Omental fat pad (tissue), 4 donors: ENCODE measurements at places on chromosomes 3 and 15.

DNA sequence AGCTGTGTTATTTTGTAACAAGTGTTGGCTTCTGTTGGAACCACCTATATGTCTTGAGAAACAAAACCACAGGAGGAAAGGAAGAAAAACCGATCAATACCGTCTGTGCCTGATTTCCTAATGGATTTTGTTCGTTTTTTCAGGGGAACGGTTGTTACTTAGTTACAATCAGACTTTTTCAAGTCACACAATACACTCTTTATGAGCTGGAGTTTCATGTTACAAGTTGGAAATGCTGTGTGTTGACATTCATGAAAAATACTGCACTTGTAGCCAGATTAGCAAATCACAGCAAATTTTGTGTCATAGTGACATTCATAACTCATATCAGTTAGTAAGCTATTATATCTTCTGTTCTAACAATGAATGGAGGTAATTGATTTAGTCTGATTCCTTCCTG lies 78.9 kb downstream of the SLTM start:
- no peak for DNase-seq

- DNase-seq, result no peak
These were observed 32.0 kb upstream of the PPP4R2 start for GRCh38 chr3:72964633-72965032.

DNA sequence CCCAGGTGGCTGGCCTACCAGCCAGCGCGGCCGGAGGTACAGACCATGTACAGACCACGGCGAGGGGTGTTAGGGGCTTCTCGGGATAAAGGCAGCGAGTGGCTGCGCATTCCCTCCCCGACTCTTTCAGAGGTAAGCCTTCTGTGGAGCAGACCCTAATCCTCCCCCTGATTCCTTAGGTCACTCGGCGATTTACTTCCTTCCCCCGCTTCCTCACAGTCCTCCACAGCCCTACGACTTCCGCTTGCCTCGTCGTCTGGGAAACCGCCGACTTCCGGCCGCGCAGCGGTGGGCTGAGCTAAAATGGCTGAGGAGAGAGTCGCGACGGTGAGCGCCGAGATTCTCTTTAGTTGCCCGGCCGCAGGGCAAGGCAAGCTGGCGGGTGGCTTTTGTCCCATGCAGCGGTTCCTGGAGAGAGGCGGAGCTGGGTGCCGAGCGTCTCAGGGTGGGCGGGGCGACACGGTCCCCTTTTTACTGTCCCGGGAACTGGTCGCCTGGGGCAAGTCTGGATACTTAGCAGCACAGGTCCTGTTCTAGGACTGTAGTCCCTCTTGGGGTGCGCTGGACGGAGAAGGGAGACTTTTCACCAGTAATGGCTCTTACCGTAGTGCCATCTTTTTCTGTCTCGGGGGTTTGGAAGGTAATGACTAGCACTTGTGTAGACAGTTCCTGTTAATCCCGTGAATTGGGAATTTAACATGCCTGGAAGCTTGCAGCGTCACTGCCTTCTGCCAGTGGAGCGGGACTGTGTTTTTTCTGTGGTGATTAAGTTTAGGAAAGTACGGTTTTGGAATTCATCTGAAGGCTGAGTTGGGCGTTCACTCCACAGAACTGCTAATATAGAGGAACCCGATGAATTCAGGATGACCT lies at the start of the genes BBS4 and HIGD2B:
Gene BBS4 (plus strand): TSS at position 283 of the 870 bp plus-strand sequence. CDS start 21 bp downstream, at position 304.
Gene HIGD2B (minus strand): TSS at position 258 of the 870 bp plus-strand sequence. CDS start 9,808 bp downstream, outside the sequence.
- DNase-seq, result peak; percentile 63

GRCh38 chr15:46091860-46092450 lies 457.1 kb downstream of the SQOR start:
- DNase-seq, result no peak

DNA sequence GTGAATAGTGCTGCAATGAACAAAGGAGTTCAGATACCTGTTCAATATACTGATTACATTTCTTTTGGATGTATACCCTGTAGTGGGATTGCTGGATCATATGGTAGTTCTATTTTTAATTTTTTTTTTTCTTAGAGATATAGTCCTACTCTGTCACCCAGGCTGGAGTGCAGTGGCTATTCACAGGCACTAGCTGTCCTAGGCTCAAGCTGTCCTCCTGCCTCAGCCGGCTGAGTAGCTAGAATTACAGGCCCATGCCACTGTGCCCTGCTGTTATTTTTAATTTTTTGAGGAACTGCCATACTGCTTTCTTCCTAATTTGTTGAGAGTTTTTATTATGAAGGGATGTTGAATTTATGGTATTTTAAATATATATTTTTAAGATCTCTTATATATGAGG lies 23.0 kb upstream of the CACNA2D3 start:
- no peak for DNase-seq

DNA sequence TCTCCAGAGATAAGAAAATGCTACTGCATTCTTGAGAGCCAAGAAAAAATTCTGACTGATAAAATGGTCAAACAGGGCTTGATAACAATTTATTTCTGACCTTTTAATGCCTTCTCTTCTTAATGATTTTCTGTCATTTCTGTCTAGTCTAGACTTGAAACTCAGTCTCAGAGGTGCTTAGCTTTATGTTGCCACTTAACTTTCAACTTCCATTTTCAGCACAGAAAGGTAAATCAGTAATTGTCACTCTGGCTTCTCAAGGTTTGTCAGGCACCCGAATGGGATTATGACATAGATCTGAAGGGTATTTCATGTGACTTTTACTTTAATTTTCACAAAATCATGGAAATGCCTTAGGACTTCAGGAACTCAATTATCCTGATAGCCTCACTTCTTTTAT lies 155.4 kb upstream of the GBE1 start:
- DNase-seq, result no peak

DNA sequence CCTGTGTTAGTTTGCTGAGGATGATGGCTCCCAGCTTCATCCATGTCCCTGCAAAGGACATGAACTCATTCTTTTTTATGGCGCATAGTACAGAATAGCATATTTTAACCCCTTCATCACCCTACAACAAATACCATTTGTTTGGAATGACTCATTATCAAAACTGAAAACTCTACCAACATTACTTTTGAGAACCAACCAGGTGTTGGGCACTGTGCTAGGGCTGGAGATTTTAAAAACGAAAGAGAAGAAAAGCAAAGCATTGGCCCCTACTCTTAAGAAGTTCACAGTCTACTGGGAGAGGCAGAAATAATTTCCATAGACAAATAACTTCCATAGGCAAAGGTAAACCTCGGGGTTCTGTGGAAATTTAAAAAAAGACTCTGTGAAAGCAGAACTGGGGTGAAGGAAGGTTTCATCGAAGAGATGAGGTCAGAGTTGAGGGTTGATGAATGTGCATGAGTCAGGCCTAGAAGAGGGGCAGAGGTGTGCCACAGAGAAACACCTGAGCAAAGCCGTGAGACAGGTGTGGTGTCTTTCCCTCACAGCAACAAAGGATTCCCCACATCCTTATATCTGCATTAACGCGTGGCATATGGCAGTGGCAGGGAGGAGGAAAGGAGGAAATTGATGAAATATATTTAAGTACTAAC lies 51.0 kb downstream of the MCF2L2 start:
- DNase-seq, result no peak

DNA sequence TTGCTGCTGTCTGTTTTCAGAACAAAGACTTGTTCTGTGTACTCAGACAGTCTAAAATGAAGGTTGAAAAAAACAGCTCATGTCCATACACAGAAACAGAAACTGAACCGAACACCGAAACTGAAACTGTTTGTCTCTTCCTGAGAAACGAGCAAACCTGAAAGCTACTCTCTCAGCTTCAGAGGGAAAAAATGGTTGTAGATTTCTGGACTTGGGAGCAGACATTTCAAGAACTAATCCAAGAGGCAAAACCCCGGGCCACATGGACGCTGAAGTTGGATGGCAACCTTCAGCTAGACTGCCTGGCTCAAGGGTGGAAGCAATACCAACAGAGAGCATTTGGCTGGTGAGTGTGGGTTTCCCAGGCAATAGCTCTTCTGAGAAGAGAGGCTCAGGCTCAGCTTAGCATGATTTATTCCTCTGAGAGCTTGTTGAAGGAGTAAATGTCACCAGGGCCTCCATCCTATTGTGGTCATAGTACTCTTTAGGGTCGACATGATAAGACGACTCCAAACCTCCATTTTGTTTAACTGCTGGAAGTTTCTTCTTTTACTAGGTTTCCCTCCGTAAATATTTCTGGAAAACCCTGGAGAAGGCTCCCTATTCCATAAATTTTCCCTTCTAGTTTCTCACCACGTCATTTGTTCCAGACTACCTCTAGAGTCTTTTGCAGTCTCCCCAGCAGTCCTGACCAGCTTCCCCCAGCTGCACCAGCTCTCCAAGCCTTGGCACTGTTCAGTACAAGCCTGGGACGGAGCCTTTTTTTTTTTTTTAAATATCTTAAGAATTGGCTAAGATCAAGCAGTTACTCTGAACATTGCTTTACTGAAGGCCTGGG lies at the start of gene RTP4:
Gene RTP4 (plus strand): TSS at position 135 of the 838 bp plus-strand sequence. CDS start 57 bp downstream, at position 192.
- DNase-seq, result no peak

DNA sequence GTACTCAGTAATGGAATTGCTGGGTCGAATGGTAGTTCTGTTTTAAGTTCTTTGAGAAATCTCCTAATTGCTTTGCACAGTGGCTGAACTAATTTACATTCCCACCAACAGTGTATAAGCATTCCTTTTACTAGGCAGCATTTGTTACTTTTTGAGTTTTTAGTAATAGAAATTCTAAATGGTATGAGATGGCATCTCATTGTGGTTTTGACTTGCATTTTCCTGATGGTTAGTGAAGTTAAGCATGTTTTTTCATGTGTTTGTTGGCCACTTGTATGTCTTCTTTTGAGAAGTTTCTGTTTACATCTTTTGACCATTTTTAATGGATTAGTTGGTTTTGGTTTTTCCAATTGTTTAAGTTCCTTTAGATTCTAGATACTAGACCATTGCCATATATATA lies 28.4 kb downstream of the TP63 start:
- DNase-seq, result no peak

GRCh38 chr15:40853241-40853890 lies 9.5 kb downstream of the SPINT1 start:
- no peak for DNase-seq

DNA sequence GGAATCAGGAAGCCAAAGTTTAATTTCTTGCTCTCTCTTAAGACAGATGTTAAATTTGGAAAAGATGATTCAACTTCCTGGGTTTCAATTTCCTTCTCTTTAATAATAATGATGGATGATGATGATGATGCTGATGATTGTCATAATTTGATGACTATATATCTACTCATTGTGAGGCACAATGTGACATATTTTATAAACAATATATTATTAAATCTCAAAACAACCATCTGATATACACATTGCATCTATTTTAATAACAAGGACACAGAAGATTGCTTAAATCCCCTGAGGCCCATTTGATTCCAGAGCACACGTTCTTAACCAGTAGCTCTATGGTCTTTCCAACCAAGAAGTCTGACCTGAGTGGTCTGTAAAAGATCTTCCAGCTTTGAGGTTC lies 124.0 kb downstream of the CNTN6 start:
- DNase-seq, result no peak

- DNase-seq, result no peak
These were observed 102.0 kb upstream of the MYRIP start for GRCh38 chr3:39707314-39707909.

DNA sequence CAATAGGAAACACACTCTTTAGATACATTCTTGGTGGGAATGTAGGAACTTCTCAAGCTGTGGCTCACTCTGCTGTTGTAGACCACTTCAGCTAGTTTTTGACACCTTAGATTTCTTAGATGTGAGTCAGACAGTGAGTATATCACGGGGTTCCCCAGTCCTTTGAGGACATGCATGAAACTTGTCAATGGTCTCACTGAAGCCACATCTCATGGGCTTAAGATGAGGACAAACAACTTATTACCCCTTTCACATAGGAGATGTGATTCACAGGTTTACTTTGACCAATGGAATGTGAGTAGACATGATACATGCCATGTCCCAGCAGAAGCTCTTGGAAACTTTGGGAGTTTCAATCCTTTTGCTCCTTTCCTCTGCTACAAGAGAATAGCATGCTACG lies 325.5 kb downstream of the CHST2 start:
- DNase-seq, result no peak

GRCh38 chr3:31884251-31884650 lies 96.8 kb downstream of the OSBPL10 start:
- no peak for DNase-seq

DNA sequence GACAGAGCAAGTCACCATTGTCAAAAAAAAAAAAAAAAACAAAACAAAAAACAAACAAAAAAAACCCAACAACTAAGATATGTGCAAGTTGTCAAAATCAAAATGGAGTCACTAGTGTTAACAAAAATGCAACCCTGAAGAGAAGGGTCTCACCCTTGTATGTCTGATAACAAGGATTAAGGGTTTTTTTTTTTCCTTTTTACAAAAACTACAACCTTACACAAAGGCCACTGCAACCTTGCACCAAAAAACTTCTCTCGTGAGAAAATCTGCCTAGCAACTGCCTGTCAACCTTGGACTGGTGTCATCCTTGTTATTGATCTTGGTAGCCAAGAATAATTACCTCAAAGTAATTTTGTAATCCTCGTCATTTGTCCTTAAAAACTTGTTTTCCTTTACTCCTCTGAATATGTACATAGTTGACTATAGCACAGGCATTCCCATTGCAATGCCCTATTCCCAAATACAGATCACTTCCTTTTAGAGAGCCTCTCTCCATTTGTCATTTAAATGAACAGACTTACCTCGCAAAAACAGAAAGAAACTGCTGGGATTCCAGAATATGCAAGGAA lies 24.0 kb downstream of the TFRC start:
- no peak for DNase-seq

- DNase-seq, result no peak
These were observed 1.4 kb downstream of the CSK start for GRCh38 chr15:74783072-74783807.

DNA sequence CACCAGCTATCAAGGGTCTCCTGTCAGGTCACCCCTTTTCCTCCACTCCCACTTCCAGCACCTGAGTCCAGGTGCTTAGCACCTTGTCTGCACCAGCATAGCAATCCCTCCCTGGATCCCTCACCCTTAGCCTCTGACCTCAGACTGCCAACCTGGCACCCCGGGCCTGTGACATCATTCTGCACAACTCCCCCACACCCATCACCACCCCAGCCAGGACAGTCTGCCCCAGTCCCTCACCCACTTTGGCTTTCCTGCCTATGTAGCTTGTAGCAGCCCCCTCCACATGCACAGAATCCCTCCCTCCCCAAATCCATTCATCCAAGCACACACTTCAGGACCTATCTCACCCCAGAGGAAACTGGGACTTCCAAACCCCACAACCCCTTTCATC lies 819 bp upstream of the PLXNB1 start:
- no peak for DNase-seq
